Stimulated activated CD8-positive, alpha-beta memory T cell treated with anti-CD3 and anti-CD28 coated beads, Interleukin-15, amount 100 ng/mL, for 1 hour (primary cell): ENCODE measurements at places on chromosomes 2 and 18.

DNA sequence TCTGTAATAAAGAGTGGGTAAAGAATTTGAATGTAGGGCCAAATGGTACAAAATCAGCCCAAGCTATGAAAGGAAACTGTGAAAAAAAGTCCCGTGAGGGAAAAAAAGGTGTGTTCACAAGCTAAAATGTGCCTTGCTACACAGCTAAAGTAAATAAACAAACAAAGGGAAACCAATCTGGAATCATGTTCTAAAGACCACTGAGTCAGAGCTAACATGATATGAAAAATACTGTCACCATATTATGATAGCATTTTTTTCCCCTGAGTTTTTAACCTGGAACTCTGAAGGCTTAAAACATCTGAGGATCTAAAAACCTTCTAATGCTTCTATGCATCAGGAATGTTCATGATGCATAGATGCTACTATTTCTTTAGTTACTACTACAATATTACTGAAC, 58.8 kb downstream of the SCN1A start:
- no peak for DNase-seq

DNA sequence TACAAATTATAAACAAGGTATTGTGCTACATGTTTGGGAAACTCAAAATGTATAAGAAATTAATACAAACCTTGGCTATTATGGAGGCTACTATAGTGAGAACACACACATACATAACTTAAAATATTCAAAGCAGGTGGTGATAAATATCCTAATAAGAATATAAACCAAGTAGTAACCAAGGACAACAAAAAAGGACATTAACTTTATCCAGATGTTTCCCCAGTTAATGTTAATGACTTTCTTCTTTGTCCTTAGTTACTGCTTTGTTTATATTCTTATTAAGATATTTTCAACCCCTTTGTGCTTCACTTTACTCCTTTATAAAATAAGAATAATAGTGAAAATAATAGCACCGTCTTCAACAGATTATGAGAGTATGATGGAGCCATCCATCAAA, 241.6 kb downstream of the CALCRL start:
- DNase-seq = no peak

GRCh38 chr2:139366681-139367080, 586.5 kb upstream of the NXPH2 start:
- no peak for DNase-seq

GRCh38 chr2:167406558-167406957, 518.3 kb downstream of the XIRP2 start:
- DNase-seq = no peak

GRCh38 chr2:105803773-105804172, 59.1 kb downstream of the NCK2 start:
- no peak for DNase-seq

DNA sequence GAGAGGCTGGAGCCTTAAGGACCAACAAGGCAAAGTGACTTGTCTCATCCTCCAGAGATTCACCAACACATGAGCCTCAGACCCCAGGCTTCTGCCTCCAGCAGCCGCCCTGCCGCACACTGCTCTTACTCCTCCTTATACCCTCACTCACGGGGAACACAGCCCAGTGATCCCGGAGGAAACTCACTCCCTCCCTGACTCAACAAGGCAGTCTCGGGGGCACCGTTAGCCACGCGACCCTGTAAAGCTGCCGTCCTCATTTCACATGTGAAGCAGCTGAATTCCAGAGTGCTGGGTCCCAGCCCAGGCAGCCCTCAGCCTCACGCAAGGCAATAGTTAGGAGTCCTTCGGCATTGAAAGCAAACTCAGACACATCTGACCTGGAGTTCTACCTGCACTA, 129.7 kb downstream of the TPO start:
- DNase-seq = no peak

DNA sequence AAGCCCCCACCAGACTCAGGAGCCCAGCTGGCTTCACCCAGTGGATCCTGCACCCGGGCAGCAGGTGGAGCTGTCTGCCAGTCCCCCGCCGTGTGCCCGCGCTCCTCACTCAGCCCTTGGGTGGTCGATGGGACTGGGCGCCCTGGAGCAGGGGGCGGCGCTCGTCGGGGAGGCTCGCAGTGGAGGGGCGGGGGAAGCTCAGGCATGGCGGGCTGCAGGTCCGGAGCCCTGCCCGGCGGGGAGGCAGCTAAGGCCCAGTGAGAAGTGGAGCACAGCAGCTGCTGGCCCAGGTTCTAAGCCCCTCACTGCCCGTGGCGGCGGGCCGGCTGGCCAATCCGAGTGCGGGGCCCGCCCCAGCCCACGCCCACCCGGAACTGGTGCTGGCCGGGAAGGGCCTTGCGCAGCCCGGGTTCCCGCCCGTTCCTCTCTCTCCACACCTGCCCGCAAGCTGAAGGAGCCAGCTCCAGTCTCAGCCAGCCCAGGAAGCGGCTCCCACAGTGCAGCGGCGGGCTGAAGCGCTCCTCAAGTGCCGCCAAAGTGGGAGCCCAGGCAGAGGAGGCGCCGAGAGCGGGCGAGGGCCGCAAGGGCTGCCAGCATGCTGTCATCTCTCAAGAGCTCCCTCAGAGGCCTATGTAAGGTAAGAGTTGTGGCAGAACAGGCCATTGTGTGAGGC, 1307.8 kb upstream of the TMEFF2 start:
- DNase-seq = no peak

DNA sequence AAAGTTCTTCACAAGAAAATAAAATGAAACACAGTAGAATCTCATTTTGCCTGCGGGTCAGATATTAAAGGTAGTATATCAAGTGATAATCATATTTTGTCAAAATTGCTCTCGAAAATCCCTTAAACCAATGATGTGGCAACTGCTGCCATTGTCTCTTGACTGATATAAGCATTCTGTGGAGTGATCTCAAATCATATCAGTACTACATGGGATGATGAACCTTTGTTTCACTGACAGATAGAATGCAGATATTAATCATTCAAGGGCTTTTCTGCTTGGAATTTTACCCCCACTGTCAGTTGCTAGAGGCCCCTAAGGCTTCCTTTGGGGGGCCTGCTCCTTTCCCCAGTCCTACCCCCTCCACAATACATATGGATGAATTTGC, 31.3 kb upstream of the MALL start:
- DNase-seq = no peak

- DNase-seq = no peak
Observed at GRCh38 chr2:233112329-233112728, 52.2 kb downstream of the INPP5D start.

DNA sequence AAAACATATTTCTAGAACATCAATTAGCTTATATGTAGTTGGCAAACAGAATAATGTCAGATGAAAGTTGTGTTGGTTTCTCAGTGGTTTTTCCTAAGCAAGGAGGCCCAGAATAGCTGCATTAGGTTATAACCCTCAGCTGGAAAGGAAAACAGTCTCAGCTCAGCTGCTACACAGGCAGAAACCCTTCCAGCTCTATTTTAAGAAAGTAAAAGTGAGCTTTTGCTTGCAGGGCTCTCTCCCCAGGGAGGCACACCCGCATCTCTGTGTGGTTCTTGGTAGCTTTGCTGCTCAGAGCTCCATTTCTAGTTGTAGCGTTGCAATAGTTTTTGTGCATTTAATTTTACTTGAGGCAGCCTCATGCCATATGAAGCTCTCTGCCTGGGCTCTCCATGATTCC, 54.6 kb downstream of the PIKFYVE start:
- DNase-seq = no peak

GRCh38 chr18:52344881-52345280, 4.9 kb downstream of the DCC start:
- no peak for DNase-seq

GRCh38 chr2:136394136-136395060, 276.4 kb upstream of the CXCR4 start:
- no peak for DNase-seq

GRCh38 chr2:220491670-220492069, 864.2 kb downstream of the SLC4A3 start:
- no peak for DNase-seq

DNA sequence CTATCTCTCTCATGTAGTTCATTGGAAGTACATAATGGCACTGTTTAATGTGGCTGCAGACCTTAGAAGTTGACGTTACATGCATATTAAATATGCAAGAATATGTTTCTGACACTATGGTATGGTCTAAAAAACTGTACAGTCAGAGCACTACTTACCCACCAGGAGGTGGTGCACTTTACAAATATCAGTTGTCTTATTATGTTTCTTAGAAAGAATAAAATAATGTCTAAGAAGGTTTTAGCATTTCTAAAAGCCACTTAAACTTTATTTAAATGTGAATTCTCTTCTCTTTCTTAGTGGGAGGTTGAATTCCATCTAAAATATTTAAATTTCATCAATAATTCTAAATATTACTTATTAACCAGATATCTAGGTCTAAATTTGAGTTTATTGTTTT, 4.3 kb downstream of the TMEFF2 start:
- no peak for DNase-seq

- no peak for DNase-seq
Observed at GRCh38 chr2:238973038-238973739, 125.3 kb downstream of the TWIST2 start.

DNA sequence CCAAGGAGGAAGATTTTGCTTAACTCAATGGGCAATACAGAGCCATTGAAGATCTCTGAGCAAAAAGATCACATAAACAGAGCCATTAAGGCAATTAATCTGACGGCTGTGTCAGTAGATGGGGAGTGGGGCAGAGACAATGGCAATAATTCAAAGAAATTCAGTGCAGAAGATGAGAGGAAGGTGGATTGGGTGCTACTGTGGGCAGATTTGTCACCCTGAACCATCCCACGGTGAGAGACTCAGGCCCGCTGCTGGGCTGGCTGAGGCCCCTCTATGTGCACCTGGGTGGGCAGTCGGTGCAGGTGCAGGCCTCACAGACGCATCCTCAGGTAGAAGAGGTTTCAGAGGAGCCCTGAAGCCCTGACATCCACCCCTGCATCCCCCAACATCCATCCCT, 458.6 kb downstream of the EIPR1 start:
- DNase-seq = no peak

- no peak for DNase-seq
Observed at GRCh38 chr2:119531292-119531691, 7.0 kb upstream of the SCTR start.
